ENCODE measurements at places on chromosomes 13 and 19.

- peak; percentile 21 for DNase-seq
These were observed 800 bp downstream of the ETFB start for GRCh38 chr19:51365211-51365964.

- no peak for DNase-seq
These were observed 108.4 kb upstream of the CLDN10 start for GRCh38 chr13:95444006-95444730.

- DNase-seq: no peak
These were observed 186.6 kb upstream of the TSHZ3 start for GRCh38 chr19:31535691-31536460.

- no peak for DNase-seq
These were observed 518 bp upstream of the PLPP2 start for GRCh38 chr19:291561-292280.

- DNase-seq: no peak
These were observed 10.3 kb downstream of the ARID3A start for GRCh38 chr19:936175-936546.

DNA sequence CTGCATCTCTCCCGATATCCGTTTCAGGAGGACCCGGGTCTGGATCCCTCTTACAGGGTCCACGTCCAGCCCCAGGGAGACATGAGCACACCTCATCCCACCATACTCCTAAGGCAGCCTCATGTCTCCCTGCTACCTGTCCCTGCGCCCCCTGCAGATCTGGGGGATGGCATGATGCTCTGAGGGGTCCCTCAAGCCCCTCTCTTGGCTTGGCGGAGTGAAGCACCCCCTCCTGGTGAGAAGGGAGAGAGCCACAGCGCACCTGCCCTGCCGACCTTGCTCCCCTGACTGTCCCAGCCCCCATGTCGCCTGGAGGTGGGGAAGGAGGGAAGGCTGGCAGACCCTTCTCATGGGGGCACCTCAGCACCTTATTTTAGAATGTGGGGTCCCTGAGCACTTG lies 21.5 kb upstream of the ARHGEF7 start:
- no peak for DNase-seq
